ENCODE measurements at places on chromosomes 5 and 9.

GRCh38 chr9:105126226-105126625 is 118.2 kb upstream of the SLC44A1 start:
- DNase-seq = no peak

GRCh38 chr9:131800843-131801242 is 61.0 kb upstream of the RAPGEF1 start:
- DNase-seq = no peak

DNA sequence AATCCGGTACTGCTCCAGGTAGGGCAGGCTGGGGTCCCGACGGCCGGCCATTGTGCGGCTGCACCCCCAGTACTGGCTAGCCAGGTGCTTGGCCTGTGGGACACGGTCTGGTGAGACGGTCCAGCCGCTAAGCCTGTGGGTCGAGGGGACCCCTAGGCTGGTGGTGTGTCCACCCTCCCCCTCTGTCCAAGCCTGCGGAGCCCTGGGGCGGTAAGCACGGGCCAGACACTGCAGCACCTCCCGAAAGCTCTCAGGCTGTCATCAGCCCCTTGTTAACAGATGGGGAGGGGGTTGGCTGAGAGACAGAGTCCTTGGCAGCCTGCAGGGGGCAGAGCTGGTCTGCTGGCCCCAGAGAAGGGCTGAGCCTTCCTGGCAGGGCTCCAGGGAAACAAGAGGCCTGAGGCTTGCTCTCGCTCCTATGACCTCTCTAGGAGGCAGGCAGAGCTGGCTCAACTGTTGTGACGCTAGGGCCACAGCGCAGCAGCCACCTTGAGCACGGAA is 11.8 kb upstream of the MRNIP start:
- peak; percentile 20 for DNase-seq

DNA sequence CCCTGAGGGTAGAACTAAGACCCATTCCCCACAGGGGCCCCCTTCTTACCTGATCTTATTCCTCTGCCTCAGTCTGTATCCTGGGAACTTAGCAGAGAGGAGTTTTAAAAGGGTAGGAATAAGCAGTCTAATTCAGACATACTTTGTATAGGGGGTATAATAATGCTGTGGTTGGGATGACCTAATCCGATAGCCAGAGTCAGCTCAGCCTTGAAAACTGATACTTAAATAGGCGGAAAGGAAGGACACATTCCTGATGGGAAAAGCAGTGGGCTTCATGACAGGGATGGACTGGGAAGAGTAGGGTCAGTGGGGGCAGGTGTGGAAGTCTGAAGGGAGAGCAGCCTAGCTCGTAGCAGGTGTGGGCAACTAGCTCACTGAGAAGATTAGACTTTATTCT is 52.2 kb upstream of the TESK1 start:
- DNase-seq = no peak

- DNase-seq = no peak
These were observed 19.1 kb upstream of the KIF12 start for GRCh38 chr9:114117996-114118830.

DNA sequence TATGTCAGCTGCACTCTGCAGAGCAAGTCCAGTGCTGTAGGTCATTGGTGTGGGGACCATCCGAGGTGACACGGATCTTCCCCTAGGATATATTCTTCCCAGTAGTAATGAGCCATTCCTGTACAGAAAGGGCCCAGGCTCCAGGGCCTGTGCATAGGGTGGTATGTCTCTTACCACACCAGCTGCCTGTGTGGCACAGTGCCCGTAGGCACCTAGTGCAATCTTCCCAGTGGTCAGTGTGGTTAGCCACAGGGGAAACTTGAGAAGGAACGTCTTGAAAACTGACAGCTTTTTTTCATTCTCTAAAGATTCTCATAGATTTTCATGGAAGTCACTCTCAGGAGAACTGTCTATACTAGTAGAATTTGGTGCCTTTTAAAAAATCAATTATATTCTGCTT is 39.8 kb downstream of the CYSTM1 start:
- DNase-seq = peak; percentile 73

- DNase-seq = no peak
These were observed at the start of gene ADAM19 for GRCh38 chr5:157575381-157576020. TSS of gene ADAM19 (minus strand) at chr5:157575775. CDS start at chr5:157575696, 79 bp downstream.

GRCh38 chr5:172571413-172571812 is 69.7 kb upstream of the NEURL1B start:
- DNase-seq = no peak

GRCh38 chr9:34862043-34862442 is 96.0 kb upstream of the PHF24 start:
- no peak for DNase-seq

- DNase-seq = no peak
These were observed 24.0 kb upstream of the MCCC2 start for GRCh38 chr5:71563161-71563560.

DNA sequence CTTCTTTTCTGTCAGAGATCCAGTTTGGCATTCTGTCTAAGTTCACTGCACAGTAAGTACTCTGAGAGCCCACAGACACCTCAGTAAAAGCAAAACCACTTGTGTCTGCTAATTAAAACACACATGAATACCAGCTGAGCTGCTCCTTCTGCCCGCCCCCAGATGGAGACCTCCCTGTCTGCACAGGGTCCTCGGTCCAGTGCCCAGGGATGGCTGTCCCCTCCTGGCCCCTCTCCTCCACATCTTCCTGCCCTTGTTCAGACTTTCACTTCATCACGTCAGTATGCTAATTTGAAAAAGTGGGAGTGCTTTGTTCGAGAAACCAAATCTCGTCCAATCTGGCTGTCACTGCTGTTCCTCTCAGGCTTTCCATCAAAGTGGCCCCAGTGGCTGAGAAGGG is 43.5 kb downstream of the LIX1 start:
- no peak for DNase-seq

DNA sequence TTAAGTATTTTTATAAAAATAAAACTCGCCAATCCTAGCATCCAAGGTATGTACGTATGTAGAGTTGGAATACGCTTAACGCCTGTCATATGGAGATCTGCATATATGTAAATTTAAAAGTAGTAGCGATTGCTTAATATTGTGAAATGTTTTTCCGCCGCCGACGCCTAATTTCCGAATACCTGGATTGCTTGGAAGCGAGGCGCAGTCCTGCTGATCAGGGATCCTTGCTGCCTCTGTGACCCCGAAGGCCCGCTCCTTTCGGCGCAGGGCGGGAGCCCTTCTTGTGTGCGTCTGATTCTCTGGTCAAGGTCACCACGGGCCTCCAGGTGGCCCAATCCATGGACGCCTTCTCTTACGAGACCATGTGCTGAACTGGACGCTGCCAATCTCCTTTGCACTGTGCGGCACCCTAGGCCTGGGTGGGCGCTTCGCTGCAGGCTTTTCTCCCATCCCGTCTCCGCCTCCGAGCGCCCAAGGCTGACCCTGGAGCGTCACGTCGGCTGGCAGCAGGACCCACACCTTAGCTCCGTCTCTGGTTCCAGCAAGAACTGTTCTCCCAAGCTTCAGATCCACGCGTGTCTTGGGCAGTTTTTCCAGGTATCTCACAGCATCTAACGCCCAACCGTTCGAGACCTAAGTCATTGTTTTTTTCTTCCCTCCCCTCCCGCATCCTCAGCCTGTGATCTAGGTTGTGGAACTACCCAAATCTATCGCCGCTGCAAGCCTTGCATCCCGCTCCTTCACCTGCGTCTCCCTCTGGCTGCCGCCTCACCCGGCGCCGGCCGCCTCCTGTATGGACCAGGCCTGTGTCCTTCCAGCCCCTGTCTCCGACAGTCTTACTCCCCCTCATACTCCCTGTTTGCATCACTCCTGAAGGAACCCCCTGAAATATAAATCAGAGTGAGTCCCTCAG is 3.6 kb upstream of the TRIM41 start:
- no peak for DNase-seq

- peak; percentile 84 for DNase-seq
These were observed 1.8 kb upstream of the FAM78A start for GRCh38 chr9:131277910-131278701.

DNA sequence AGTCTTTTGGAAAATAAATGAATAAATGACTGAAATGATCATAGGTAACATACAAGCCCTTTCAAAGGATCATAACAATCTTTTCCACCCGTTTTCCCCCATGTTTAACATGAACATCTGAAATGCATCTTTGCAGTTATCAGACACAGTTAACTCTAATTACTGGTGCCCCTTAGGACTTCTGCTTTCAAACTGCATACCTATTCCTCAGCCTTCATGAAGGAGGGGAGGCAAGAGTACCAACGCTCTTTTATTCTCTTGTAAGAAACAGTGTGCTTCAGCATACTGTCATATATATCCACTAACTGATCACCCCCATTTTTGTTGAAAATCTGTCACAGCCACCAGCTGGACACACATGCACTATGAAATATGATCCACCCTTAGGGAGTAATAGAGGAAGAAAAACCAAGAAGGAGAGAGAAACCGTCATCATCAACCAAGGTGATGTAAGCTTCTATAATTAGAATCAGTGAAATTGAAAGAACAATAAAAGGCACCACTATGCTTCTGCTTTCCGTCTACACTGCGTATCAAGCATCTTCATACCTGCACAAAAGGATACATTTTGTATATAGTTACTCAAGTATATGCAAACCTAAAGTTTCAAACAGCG is 98.7 kb downstream of the RAPGEF6 start:
- no peak for DNase-seq

GRCh38 chr5:156434471-156434870 is 107.5 kb downstream of the SGCD start:
- no peak for DNase-seq

DNA sequence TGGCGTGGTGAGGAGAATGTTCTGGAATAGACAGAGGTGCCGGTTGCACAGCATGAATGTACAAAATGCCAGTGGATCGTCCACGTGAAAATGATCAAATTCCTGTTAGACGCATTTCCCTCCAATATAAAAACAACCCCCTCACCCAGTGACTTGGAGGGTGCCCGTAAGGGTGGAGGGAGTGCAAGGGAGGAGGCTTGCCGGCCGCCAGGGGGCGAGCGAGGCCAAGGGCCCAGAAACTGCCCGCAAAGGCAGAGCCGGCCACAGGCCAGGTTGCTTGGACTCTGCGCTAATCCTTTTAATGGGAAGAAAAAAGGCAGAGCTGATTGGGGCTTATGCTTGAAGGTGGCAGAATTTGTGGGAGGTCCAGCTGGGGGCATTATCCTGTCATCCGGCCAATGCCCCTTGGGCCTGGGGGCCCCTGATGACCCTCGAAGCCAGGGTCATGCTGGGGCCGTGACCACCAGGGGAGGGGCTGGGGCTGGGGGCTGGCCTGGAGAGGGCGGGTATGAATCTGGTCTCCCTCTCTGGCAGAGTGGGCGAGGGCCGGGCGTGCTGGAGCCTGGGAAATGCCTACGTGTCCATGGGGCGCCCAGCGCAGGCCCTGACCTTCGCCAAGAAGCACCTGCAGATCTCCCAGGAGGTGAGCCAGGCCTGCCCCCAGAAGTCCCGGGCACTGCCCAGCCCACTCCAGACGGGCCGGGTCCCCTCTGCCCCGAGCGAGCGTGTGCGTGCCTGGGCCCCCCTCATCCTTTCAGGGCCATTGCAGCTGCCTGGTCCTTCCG is 12.0 kb downstream of the GPSM1 start:
- DNase-seq = no peak

GRCh38 chr5:132017738-132018625 is 6.5 kb upstream of the ACSL6 start:
- no peak for DNase-seq

DNA sequence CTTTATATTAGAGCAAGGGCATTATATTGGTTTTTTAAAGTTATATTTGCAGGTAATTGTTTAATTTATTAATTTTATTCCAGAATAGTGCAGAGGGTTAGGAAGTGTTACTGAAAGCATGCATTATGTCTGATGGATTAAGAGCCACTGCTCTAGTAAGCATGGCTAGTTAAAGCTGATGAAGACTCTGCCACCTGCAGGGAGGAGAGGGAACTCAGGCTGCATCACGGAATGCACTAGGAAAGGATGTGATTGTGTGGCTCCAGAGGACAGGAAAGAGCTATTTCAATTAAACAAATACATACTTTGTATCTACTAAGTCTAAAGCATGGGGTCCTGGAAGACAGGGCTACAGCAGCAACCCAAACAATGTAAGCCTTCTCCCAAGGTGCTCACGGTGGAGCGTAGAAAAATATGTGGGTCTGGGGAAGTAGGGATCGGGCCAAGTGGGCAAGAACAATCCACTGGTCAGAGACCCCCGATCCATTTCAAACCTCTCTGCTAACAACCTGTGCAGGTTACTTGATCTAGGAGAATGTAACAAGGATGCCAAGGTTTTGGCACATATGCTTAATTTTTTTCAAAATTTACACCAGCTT is 15.3 kb upstream of the GRXCR2 start:
- no peak for DNase-seq
